ENCODE measurements at places on chromosomes 13 and 19.
A peak's percentile ranks its signal among the peaks of the same experiment; 100 is the strongest.

DNA sequence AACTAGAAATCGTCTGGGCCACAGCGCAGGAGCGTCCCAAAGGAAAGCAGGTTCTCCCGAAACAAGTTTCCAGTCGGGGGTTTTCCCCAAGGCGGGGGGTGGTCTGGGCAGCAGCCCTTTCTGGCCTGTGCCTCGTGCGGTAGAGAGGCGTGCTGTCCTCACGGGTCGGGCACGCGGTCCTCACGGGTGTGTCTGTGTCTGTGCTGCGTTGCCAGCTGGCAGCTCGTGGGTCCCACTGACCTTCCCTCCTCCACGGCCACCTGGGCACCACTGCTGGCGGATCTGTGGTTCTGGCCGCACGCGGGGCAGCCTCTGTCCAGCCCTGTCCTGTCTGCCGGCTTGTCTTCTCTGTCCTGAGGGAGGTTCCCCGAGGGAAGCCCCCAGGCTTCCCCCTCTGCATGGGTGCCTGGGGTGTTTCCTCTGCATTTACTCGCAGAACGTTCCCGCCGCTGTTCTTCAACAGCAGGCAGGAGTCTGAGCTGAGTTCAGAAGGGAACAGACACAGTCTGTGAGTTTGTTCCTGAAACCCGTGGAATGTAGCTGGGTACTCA, 98.2 kb upstream of the MCF2L start:
- no peak for DNase-seq

- peak; percentile 76 for DNase-seq
Measured at GRCh38 chr13:110113284-110113764, 193.6 kb downstream of the COL4A1 start.

DNA sequence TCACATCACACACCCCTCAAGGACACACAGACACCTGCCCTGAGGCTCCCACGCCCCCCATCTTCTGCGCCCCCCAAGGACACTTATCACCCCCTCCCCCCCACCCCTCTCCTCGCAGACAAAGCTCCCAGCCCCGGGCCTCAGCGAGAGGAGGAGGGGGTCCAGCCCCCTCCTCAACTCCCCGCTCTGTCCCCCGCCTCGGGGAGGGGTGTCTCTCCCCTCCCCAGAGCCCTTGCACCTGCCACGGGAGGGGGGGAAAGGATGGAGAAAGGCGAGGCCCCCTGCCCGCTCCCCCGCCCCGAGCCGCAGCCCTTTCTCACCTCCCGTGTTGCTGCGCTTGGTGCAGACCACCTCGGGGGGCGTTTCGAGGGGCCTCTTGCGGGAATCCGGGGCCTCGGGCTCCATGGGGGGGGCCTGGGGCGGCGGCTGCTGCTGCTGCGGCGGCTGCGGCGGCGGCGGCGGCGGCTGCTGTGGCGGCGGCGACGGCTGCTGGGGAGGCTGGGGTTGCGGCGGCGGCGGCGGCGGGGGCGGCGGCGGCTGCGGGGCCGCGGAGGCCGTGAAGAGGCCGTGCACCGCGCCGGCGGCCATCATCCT, 621 bp downstream of the NOVA2 start:
- DNase-seq, result no peak

GRCh38 chr13:91544723-91545122, 146.3 kb downstream of the GPC5 start:
- no peak for DNase-seq

- DNase-seq, result no peak
Measured at GRCh38 chr13:23615395-23616081, 45.3 kb downstream of the TNFRSF19 start.

DNA sequence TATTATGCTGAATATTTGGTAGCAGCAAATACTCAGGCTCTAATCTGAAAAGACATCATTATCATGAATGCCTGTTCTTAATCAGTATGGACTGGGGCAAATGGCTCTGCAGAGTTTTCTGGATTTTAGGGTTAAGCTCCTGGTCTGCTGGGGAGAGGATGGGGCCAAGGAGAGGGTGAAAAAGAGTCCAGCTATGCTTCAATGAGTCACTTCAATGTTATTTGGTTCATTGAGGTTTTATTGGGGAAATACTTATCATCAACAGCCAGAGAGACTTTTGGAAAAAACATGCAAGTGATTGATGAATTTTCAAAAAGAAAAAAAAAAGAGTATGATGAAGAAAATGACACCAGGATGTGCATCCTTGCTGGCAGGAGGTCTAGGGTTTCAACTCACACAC, 278.3 kb downstream of the UQCRFS1 start:
- DNase-seq, result no peak

GRCh38 chr19:38492181-38492813, 58.8 kb downstream of the RYR1 start:
- no peak for DNase-seq

GRCh38 chr19:39802958-39803357, 24.3 kb downstream of the LEUTX start:
- no peak for DNase-seq

- DNase-seq, result no peak
Measured at GRCh38 chr19:54436628-54437252, 12.3 kb upstream of the LENG8 start.

- no peak for DNase-seq
Measured at GRCh38 chr13:113418722-113419049, 34.6 kb downstream of the ADPRHL1 start.

DNA sequence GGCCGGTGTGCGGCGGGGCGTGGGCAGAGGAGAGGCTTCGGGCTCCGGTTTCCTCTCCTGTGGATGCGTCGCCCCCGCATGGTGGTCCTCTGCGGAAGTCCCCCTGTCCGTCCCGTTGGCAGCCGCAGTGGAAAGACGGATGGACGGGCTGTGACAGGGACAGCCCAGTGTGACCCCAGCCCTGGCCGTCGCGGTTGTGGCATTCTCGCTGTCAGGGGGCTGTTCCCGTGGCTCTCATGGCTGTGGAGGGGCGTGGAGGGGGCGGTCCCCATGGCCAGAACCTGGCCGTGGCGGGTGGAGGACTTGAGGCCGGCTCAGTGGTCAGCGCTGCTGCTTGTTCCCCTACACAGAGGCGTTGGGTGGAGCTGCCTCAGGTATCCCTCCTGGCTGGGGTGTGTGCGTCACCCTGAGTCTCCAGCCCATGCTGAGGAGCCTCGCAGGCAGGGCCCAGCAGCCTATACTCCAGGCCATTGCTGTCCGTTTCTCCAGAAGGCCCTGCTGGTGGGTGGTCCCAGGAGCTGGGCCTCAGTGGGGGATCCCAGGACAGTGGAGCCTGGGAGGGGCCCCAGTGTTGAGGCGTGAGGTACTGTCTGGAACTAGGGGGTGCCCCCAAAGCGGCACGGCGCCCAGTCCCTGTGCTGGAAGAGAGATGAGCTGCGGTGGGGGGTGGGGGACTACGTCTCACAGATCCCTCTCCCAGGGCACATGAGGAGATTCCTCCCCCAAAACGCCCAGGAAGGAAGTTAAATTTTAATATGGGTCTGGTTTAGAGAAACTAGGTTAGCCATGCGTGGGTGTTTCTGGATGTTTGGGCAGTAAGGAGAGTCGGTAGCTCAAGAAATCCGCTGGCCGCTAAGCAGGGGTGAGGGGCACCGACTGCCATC, 20.3 kb downstream of the CSNK1G2 start:
- no peak for DNase-seq

DNA sequence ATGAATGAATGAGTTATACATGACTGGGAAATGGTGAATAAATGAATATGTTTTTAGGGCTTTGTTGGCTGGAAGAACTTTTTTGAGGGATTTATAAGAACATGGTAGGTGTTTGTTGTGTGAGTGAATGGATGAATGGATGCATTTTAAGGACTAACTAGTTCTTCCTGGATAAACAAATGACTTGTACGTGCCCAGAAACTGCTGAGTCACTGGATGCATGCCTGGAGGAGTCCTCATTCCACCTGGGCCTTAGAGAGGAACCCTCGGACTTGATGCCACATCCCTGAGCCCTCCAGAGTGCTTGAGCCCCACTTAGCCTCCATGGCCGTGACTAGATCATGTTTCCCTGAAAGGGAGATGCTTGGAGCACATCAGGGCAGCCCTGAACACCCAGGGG, 153.4 kb downstream of the DPF1 start:
- DNase-seq, result peak; percentile 44

DNA sequence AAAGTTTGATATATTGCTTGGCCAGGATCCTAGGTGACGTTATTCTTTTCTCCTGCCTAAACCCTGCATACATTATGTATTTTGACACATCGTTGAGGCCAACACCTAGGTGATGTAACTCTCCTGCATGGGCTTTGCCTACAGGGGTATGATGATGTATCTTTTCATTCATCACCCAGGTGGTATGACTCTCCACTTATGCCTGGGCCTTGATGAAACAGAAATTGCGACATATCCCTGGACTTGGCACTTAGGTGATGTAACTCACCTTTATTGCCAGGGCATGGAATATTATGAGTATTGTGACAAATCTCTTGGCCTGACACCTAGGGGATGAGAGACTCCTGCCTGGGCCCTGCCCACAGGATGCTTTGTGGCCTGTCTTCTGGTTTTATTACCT, 18.5 kb upstream of the ZNF681 start:
- no peak for DNase-seq

DNA sequence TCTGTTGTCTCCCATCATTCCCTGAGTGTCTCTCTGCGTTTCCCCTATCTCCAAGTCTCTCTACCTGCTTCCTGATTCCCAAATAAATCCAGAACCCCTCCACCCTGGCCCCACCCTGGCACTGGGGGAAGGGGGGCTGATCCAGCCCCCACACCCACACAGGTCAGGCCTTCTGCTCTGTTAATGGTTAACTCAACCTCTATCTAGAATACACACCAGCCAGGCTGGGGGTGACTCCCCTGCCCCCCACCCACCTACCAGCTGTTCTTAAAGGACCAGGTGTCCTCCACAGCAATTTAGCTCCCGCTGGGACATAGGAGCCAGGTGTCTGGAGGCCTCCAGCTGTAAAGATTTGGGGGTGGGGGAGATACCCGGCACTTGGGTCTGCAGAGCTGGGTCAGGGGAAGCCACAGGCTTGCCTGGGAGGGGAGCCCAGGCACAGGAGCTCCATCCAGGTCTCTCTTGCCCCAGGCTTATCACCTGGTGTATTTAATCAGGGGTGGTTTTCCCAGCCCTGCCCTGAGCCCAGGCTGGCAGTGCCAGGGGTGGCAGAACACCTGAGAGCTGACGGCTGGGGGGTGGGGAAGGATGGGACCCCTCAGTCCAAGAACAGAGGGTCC, 3.9 kb downstream of the IRF2BP1 start:
- no peak for DNase-seq

GRCh38 chr13:20127562-20128458, 33.0 kb downstream of the GJA3 start:
- peak; percentile 62 for DNase-seq

DNA sequence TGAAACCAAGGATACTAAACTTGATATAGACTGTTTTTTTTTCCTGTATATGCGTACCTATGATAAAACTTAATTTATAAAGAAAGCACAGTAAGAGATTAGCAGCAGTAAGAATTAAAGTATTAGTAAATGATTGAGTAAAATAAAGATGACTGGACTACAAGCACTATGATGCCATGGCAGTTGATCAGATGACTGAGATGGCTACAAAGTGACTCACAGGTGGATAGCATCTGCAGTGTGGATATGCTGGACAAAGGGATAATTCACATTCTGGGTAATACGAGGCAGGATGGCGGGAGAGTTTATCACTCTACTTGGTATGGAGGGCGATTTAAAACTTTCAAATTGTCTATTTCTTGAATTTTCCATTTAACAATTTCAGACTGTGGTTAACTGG, 11.8 kb downstream of the HTR2A start:
- peak; percentile 48 for DNase-seq

- DNase-seq, result no peak
Measured at GRCh38 chr19:38047049-38047438, 140.0 kb downstream of the SIPA1L3 start.

- DNase-seq, result peak; percentile 6
Measured at GRCh38 chr19:55319785-55320184, 5.4 kb downstream of the TMEM150B start.

DNA sequence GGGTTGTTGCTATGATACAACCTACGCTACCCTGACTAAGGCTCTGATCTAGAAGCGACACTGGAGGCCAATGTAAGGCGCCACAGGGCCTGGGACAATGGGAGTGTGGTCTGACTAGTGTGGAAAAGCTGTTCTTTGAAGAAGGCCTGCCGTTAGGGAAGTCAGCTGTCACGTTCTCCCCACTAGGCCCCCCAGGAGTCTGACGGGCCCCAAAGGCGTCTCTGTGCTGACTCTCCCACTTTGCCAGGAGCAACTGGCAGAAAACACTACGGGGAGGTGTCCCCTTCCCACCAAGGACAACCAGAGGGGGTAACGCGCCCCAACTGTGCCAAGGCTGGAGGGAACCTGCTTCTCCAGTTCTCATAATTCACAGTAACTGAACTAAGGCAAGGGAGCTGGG, 25.3 kb upstream of the EIF3G start:
- no peak for DNase-seq

DNA sequence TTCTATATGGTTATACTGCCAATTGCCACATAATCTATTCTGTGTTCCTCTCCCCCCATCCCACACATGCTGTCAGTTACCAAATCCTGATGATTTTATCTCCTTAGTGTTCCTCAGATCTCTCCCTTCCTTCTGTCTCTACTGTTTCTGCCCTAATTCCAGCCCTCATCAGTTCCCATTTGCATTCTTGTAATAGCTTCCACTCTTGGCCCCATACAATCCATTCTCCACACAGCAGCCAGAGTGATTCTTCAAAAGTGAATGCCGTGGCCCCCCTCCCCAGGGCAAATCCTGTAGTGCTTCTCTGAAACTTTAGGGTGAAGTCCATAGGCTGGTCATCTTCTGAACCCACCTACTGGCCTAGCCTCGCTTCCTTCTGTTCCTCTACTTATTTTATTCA, 114.4 kb downstream of the ZAR1L start:
- DNase-seq, result no peak

DNA sequence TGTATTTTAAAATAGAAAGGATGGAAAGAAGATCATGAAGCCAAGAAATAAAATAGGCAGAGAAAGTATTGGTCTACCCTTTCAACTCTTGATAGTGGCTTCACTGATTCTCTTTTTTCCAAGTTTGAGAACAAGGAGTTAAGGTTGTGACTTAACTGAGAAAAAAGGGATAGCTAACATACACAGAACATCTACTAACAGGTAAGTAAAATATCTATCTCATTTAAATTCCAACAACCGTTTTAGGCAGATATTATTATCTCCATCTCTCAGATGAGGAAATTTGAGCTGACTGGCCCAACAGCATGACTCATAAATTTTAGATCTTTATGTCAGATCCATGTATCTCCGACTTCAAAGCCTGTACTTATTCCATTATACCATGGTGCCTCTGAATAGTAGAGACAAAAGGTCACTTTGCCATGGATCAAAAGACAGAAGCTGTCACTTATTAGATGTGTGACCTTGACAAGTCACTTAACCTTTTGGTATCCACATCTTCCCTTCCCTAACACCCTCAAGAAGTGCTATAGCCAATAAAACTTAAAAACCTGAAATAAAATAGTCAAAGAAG, 152.1 kb downstream of the DACH1 start:
- DNase-seq, result no peak

DNA sequence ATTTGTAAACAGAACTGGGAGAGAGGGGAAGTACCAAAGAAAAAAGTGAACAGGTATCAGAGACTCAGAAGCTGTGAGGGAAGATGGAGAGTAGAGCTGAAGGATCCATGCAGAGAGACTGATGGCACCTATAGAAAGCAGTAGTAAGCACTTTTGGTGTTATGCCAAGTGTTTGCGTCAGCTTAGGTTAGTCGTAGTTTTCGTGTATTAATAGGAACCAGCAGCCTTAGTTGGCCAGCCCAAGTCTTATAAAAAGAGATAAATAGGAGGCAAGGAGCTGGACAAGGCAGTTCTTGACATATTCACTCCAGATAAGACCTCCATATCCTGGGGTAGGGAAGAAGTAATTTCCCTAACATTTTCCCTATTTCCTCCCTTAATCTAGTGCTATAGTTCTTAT, 214.2 kb downstream of the OXGR1 start:
- peak; percentile 16 for DNase-seq

Data from HCEC 1CT (cell line).